ENCODE measurements at places on chromosomes 12 and 14.
A peak's percentile ranks its signal among the peaks of the same experiment; 100 is the strongest.

GRCh38 chr12:58917699-58918468 is 2.4 kb downstream of the LRIG3 start:
- no peak for DNase-seq

GRCh38 chr12:129938089-129938488 is 34.3 kb upstream of the TMEM132D start:
- DNase-seq = no peak

DNA sequence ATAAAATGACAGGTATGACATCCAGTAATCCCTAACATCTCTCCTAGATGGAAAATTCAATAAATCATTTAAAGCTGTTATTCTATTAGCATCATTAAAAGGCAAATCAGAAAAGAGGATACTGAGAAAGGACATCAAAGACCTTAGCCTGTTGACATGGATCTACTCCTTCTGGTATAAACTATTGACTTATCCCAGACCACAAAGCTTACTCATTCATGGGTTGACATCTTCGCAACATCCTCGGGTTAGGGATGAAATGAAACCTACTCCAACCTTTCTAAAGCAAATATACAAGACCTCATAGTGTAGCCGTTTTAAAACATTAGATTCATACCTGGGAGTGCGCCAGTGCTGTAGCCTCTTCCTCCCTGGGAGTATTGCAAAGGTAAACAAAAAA is 191.5 kb upstream of the BTG1 start:
- no peak for DNase-seq

GRCh38 chr14:29454026-29454693 is 473.5 kb downstream of the PRKD1 start:
- DNase-seq = no peak

DNA sequence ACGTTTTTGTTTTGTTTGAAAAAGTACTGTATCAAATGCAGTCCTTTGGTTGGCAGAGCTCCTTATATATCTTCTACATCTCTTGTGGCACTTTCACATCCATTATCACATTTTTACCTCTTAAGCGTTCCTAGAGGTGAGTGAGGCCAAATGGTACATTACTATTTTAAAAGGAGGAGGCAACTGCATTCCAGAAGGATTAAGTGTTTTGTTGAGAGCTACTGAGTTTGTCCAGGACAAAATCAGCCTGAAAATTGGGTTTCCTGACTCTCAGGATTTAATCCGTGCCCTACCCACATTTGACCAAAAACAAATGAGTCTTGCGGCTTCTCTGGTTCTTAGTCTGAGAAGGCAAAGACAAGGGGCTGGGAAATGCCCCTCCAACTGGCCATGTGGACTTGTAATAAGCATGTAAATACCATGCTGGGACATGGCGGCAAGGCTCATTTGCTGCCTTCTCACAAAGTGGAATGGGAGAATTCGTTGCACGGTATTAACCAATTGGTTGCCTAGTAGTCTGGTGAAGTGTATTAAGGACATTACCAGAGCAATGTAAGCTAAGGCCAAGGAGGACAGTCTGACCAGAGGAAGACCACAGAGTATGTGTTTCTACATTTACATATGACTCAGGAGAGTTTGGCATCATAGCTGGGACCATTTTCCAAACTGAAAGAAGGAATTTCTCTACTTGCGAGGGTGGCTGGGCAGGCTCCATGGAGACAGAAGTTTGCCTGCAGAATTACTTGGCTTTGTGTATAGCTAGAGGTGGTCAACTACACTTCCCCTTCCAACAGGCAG is 175.8 kb upstream of the PLXNC1 start:
- no peak for DNase-seq

GRCh38 chr12:60849723-60850122 is 1253.9 kb downstream of the SLC16A7 start:
- DNase-seq = no peak

GRCh38 chr12:91105807-91106206 is 5.5 kb downstream of the LUM start:
- no peak for DNase-seq

GRCh38 chr12:129564768-129565167 is 339.1 kb downstream of the TMEM132D start:
- DNase-seq = no peak

DNA sequence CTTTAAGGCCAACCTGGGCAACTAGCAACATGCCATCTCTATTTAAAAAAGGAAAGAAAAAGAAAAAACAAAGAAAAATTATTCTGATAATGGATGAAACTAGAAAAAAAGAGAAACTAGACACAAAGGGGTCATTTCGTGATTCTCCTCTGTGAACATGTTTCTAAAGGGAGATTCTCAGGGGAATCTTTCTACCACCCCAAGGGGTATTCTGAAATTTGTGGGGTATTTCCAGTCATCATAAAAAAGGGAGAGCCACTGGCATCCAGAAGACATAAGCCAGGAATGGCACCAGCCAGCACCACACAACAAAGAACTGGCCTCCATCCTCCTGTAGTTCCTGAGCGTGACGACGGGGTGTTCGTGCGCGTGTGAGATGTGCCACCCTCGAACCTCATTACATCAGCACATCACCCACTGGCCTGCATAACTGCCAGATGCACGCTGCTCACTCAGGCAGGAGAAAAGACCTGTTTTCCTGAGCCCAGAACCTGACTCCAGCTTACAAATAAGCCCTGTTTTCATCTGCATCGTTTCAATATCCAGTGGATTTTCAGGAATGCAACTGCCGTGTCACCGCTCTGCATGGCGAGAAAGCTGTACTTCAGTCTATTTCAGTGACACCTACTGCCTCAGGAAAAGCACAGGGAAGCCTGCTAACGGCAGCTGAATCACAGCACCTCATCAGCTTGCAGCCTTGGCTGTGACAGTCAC is 23.9 kb downstream of the STX2 start:
- no peak for DNase-seq

- no peak for DNase-seq
These were observed 34.5 kb downstream of the SCARB1 start for GRCh38 chr12:124829008-124829707.

- DNase-seq = no peak
These were observed 20.5 kb downstream of the MEG3 start for GRCh38 chr14:100846309-100846859.

DNA sequence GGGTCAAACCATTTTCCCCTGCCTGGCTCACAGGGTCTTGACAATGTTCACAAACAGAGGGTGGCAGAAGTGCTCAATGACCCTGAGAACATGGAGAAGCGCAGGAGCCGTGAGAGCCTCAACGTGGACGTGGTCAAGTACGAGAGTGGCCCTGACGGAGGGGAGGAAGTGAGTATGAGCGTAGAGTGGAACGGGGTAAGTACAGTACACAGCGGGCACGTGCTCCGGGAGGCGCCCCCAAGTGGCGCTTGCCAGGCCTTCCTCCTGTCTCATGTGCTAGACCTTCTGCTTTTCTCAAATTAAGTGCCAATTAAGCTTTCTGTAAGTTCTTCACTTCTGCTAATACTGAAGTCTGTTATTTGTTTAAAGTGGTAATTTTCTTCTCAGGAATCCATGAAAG is 35.9 kb downstream of the XRCC3 start:
- peak; percentile 12 for DNase-seq

DNA sequence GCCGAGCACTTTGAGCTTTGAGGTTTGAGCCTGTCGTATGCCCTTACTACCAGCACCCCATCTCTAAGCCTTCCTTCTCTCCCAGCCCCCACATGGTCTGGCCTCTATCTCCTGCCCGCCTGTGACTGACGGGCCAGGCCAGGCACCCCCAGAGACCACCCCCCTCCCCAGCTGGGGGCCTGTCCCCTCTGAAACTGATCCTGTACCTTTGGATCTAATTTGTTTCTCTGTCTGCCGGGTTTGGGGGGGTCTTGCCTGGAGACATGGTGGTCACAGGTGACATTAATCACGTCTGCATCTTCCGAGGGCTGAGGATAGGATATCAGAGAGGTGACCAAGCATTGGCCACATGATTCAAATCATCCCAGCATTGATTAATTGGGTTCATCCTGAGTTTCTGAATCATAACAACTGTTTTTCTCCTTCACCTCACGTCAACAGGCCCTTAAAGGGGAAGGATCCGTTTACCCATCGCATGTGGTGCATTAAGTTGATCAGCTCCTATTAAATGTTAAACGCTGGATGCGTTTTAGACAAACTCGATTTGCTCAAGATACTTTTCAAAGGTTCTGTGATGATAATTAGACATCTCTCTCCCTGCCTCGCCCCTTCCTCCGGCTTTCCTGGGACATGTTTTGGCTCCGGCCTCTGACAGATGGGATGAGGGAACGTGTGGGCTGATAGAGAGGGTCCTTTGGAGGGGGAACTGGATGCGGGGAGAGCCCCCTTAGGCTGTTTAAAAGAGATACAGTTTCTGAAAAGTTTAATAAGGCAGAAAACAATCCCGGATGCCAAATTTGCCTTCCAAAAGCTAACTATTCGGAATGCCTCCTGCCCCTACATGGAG is 63.3 kb upstream of the TBX3 start:
- DNase-seq = no peak

DNA sequence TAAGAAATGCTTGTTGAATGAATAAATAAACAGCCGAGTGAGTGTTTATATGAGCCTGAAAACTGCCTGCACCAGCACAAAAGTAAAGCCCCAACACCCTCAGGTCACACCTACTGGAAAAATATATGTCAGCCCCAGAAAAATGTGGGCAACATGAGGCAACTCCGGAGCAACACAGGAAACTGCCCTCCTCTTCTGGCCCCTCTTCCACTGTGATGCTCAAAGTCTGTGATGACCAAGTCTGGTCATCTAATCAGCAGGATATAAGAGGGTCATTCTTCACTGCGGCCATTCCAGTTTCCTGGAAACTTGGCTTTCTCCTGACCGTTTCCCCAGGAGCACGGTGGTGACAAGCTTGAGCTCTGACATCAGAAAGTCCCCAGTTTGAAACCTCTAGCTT is 159.6 kb upstream of the PZP start:
- no peak for DNase-seq

GRCh38 chr12:4135919-4136605 is 137.5 kb upstream of the CCND2 start:
- peak; percentile 35 for DNase-seq

DNA sequence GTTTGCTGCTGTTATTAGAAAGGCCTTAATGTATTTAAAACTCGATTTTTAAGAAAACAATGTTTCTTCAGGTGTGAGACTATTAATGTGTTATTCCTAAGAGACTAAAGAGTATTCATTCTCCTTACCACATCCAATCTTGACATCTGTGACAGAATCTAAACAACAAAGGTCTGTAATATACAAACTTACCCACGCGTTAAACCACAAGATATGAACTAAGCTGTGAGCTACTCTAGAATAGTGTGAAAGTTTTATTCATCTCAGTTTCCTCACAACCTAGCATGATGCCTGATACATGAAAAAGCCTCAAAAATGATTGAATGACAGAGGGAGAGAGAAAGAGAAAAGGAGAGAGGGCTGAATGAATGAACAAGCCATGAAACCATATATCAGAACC is 117.3 kb upstream of the COCH start:
- no peak for DNase-seq

- DNase-seq = no peak
These were observed 4.6 kb upstream of the CEP128 start for GRCh38 chr14:80946187-80946586.
